ENCODE measurements at places on chromosomes 3 and 15. TPM values are rescaled to one million over a fixed set of nuclear protein-coding genes. Genes with fewer than 3 reads are reported as not detected.

KBTBD12 gene
- total RNA-seq, result 22.9 TPM

- no peaks in the 10 kb centered on the region for H3K27me3 ChIP-seq
- no peak overlapping the region for H3K4me3 ChIP-seq
- H3K36me3 ChIP-seq, result no peaks in the 10 kb centered on the region
- DNase-seq, result no peak
Measured at GRCh38 chr3:148856384-148856783, 8.7 kb upstream of the CPA3 start.

GRCh38 chr15:101810876-101811275, 1.1 kb upstream of the OR4F15 start:
- no peaks in the 10 kb centered on the region for H3K36me3 ChIP-seq
- no peak overlapping the region for H3K4me3 ChIP-seq
- H3K4me1 ChIP-seq, result no peaks in the 10 kb centered on the region
- no peak overlapping the region for H3K27ac ChIP-seq
- no peak for DNase-seq

GRCh38 chr3:167466966-167467365, 6.9 kb downstream of the SERPINI2 start:
- no peaks in the 10 kb centered on the region for H3K27me3 ChIP-seq
- no peaks in the 10 kb centered on the region for H3K4me1 ChIP-seq
- no peak overlapping the region for H3K27ac ChIP-seq
- DNase-seq, result no peak

DNA sequence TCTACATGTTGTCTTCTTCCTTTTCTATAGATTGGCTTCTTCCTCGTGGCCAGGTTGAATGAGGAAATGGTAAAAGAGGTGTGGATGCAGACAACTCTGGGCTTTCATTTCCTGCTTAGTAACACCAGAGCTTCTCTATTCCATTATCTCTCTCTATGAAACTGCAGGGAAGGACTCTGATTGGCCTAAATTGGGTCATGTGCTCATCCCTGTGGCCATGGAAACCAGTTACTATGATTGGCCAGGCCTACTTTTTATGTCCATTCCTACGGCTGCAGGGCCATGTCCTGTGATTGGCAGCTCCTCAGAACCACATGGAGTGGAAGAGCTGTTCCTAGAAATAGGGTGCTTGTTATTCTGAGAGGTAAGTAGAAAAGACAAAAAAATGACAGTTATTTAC, 486.9 kb upstream of the ADAMTS9 start:
- peaks cover 3% of the 10 kb centered on the region for H3K4me1 ChIP-seq
- no peak overlapping the region for H3K4me3 ChIP-seq
- no peak for DNase-seq

- no peak for DNase-seq
- H3K27ac ChIP-seq, result no peak overlapping the region
- no peaks in the 10 kb centered on the region for H3K36me3 ChIP-seq
- H3K27me3 ChIP-seq, result no peaks in the 10 kb centered on the region
Measured at GRCh38 chr3:105842449-105842848, 26.4 kb downstream of the CBLB start.

DNA sequence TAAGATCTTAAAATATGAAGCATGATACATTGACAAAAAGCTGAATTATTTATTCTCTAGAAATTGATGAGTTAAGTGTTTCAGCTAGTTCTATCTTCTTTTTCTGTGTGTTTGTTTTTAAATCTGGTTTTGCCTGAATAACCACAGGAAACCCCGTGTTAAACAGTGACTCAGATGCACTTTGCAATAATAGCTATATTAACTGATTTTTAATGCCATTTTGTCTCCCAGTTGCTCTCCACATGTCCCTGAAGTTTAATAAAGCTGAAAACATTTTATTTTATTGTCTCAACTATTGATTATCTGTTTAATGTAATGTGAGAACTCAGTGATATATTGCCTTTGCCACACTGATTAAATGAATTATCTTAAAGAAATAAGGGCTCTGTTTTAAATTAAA, 42.8 kb upstream of the ROBO1 start:
- H3K27ac ChIP-seq, result no peak overlapping the region
- no peak for DNase-seq
- no peak overlapping the region for H3K4me3 ChIP-seq
- no peaks in the 10 kb centered on the region for H3K4me1 ChIP-seq
- no peaks in the 10 kb centered on the region for H3K27me3 ChIP-seq

DNA sequence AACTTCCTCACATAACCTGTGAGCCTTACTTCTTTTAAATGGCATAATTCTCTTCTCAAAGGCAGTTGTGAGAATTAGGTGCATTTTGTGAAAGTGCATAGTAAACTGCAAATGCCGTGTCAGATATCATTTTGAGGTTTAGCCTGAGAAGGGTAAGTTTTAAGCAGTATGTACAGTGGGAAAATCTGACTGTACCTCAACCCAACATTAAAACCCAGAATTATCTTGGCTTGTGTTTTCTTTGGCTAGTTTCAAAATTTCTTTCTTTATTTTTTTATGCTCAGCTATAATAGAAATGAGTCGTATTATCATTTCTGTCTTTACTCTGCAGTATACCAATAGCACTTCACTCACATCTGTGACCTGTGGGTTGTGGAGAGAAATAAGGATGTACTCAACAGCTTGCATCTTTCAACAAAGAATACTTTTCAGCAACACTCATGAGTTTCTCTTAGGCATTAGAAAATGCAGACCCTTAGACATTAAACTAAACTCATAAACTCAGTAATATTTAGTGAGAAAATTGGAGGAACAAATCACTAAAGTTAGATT, 65.7 kb downstream of the RASA2 start:
- no peaks in the 10 kb centered on the region for H3K27me3 ChIP-seq
- no peak overlapping the region for H3K27ac ChIP-seq
- DNase-seq, result no peak
- no peaks in the 10 kb centered on the region for H3K36me3 ChIP-seq

GRCh38 chr3:171841620-171842000, 1.5 kb upstream of the TMEM212 start:
- DNase-seq, result no peak
- no peak overlapping the region for H3K27ac ChIP-seq
- peaks cover 3% of the 10 kb centered on the region for H3K4me1 ChIP-seq
- H3K27me3 ChIP-seq, result no peaks in the 10 kb centered on the region
- no peak overlapping the region for H3K4me3 ChIP-seq
- no peaks in the 10 kb centered on the region for H3K36me3 ChIP-seq

SST gene
- total RNA-seq, result not detected

GRCh38 chr15:40242213-40242599, 3.3 kb downstream of the PAK6 start:
- no peak for DNase-seq
- no peaks in the 10 kb centered on the region for H3K36me3 ChIP-seq
- peaks cover 12% of the 10 kb centered on the region for H3K27me3 ChIP-seq

- no peak for DNase-seq
- no peak overlapping the region for H3K4me3 ChIP-seq
- no peaks in the 10 kb centered on the region for H3K27me3 ChIP-seq
- no peak overlapping the region for H3K27ac ChIP-seq
- no peaks in the 10 kb centered on the region for H3K4me1 ChIP-seq
Measured at GRCh38 chr3:156230278-156230900, 110.0 kb downstream of the KCNAB1 start.

DNA sequence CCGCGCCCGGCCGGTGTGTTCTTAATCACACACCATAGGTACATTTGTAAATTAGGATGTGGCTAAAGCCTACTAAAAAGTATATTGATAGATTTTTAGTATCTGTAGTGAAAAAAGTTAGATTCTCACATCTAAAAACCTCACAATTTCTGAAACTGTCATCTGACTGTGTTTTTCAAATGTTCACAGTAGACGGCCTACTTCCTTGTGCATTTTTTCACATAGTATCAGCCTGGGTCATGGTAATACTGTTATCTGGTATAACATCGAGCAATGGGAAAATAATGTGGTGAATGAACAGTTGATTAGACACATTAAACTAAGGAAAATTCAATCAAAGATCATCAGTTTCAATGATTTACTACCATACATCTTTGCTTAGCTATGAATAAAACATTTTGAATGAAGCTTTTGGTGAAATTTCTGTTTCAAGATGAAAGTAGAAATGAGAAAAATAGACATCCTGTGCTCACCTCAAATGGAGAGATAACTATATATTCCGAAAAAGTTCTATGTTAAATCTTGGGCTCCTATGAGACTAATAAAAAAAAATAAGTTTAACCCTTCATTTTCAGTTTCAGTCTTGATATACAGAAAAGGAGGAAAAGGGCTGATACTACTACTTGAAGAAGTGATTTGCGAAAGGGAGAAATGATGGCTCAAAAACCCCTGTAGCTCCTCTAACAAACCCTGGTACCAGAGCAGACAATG, 262.7 kb downstream of the ZBTB20 start:
- H3K4me1 ChIP-seq, result peaks cover 28% of the 10 kb centered on the region
- DNase-seq, result no peak
- H3K36me3 ChIP-seq, result no peaks in the 10 kb centered on the region
- no peak overlapping the region for H3K27ac ChIP-seq
- H3K27me3 ChIP-seq, result no peaks in the 10 kb centered on the region

Measured in gastrocnemius medialis (tissue), 4 donors.